ENCODE measurements at places on chromosomes 6 and 20.

DNA sequence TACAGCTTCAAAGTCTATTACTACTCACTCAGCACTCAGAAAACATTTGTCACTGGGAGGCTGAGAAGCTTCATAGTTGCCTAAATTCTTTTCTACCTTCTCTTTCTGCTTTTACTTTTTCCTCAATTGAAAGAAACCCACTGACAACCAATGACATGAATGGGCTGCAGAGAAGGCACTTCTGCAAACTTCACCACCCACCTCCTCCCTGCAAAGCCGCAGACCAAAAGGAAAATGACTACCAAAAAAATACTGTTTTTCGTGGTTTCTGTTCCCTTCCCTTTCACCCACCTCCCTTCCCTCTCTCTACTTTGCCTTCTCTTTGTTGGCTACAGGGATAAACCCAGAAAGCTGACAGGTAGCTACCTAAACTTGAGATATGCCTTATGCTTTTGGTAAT lies 3.2 kb downstream of the GNAS-AS1 start:
- no peak for DNase-seq

DNA sequence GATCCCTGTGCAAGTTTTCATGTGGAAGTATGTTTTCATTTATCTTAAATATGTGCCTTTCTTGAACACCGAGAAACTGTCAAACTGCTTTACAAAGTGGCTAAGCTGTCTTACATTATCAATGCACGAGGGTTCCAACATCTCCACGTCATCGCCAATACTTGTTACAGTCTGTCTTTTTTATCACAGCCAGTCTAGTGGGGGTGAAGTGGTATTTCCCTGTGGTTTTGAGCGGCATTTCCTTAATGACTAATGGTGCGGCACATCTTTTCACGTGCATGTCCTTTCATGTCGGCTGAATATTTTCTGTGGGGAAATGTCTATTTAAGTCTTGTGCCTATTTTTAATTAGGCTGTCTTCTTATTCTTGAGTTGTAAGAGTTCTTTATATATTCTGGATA lies 280.4 kb downstream of the FOXC1 start:
- no peak for DNase-seq

GRCh38 chr20:61819921-61820825 lies 245.5 kb downstream of the TAF4 start:
- DNase-seq, result no peak

- DNase-seq, result peak; percentile 57
These were observed 49.2 kb downstream of the FYN start for GRCh38 chr6:111823831-111824607.

- DNase-seq, result no peak
These were observed 57.6 kb downstream of the NOL4L start for GRCh38 chr20:32527447-32528055.

- no peak for DNase-seq
These were observed 35.6 kb downstream of the ADGRF4 start for GRCh38 chr6:47733879-47734558.

- no peak for DNase-seq
These were observed 527.8 kb downstream of the RFPL4B start for GRCh38 chr6:112874881-112875280.

DNA sequence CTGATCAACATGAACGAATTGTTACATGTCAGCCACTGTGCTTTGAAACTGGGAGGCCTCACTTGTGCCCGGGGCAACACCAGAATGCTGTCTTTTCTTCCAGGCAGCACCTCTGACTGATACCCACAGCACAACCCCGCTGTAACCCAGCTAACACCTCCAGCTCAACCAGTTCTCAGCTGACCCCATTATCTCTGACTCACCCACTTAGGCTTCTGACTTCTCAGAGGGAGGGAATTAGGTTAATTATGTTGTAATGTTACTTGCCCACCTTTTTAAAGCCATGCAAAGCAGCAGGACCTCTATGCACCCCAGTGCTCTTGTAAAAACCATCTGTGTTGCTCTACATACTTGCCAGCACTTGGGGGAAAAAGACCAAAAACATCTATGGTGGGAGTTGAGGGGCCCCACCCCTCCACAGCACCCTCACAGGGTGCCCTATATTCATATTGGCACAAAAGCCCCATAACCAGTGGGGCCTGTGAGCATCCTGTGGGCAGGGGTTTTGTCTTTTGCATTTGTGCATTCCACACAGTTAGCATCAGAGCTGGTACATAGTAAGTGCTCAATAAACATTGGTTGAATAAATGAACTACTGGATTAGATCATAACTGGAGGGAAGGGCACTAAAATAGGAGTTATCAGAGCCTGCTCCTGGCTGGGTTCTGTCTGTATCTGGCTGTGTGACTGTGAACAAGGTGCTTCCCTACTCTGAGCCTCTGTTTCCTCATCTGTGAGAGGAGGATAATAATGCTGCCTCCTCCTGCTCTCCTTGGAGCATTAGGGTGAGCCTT lies 22.3 kb downstream of the BNIP5 start:
- DNase-seq, result no peak

- DNase-seq, result no peak
These were observed 25.8 kb downstream of the EDN3 start for GRCh38 chr20:59326188-59326587.

DNA sequence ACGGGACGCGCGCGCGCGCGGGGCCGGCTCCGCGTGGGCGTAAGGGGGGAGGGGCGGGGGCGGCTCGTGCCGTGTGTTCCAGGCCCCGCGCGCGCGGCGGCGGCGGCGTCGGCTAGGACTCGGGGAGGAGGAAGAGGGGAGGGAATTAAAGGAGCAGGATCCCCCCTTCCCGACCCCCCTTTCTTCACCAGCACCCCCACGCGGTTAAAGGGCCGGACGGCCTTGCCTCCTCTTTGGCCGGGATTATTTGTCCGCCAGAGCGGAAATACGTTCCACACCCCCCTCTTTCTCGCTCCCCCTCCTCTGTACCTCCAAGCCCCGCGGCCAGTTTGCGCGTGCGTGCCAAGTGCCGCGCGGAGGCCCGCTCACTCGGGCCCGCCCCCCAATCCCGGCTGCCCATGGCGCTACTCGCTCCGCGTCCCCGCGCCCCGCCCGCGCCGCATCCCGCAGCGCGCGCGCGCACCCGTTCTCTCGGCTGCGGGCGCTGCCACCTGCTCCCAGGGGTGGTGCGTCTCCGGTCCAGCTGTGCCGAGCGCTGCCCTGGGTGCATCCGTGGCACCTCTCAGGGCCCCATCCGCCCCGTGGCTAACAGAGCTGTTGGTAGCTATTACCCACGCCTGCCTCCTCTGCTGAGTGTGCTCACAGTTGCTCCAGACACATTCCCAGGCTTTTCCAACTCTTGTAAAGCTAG lies at the start of gene ZBTB12:
ZBTB12 (minus strand) TSS at position 134 of the 691 bp plus-strand sequence. CDS start 781 bp downstream, outside the sequence.
- DNase-seq, result peak; percentile 91

- peak; percentile 11 for DNase-seq
These were observed 146.6 kb upstream of the BMP5 start for GRCh38 chr6:56021943-56022342.

GRCh38 chr6:38588631-38589366 lies 50.9 kb downstream of the BTBD9 start:
- DNase-seq, result no peak

GRCh38 chr6:12472601-12473038 lies 182.5 kb downstream of the EDN1 start:
- DNase-seq, result no peak

DNA sequence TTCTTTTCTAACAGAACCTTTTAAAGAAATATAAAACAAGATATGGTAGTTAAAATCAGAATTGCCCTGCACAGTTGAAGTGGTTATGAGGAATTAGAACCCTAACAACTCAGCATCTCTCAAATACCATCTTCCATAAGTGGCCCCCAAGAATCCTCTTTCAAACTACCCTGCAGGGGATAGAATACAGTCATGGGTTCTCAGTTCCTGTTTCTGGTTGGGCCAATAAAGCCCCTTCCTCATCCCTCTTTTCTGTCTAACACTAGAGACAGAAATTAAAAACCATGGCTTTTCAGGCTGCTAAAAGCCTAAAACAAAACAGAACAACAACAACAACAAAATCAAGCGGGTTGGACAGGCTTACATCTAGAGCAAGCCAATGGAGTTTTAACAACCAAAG lies 6.7 kb upstream of the LCA5 start:
- DNase-seq, result no peak

- peak; percentile 19 for DNase-seq
These were observed 69.0 kb downstream of the BTBD9 start for GRCh38 chr6:38570750-38571149.

DNA sequence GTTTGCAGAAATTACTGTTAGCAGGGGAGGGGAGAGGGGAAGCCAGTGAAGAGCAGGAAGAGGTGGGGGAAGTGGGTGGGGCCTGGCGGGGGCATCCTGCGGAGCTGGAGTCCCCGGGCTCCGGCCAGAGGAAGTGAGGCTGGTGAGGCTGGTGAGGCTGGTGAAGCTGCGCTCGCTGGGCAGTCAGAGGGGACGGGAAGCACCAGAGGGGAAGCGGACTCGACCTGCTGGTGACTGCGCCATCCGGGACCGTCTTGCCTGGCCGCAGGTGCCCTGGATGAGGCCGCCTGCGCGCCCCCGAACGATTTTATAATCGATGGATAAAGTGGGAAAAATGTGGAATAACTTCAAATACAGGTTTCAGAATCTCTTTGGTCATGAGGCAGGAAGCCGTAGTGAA lies 635.3 kb upstream of the MARCKS start:
- no peak for DNase-seq

- DNase-seq, result peak; percentile 44
These were observed 67.5 kb upstream of the COL21A1 start for GRCh38 chr6:56314683-56315523.

GRCh38 chr20:46057856-46058598 lies 29.0 kb downstream of the SLC12A5 start:
- DNase-seq, result no peak

GRCh38 chr6:35417979-35418661 lies 34.0 kb upstream of the FANCE start:
- DNase-seq, result no peak

GRCh38 chr20:40279390-40279789 lies 409.6 kb downstream of the MAFB start:
- DNase-seq, result peak; percentile 70

GRCh38 chr20:57500962-57501361 lies 24.0 kb downstream of the CTCFL start:
- DNase-seq, result no peak

- DNase-seq, result no peak
These were observed 19.5 kb downstream of the KIF13A start for GRCh38 chr6:17967668-17968518.

GRCh38 chr6:35392111-35392702 lies 49.8 kb downstream of the PPARD start:
- DNase-seq, result no peak

- no peak for DNase-seq
These were observed 125.7 kb upstream of the EDN1 start for GRCh38 chr6:12164508-12164770.

DNA sequence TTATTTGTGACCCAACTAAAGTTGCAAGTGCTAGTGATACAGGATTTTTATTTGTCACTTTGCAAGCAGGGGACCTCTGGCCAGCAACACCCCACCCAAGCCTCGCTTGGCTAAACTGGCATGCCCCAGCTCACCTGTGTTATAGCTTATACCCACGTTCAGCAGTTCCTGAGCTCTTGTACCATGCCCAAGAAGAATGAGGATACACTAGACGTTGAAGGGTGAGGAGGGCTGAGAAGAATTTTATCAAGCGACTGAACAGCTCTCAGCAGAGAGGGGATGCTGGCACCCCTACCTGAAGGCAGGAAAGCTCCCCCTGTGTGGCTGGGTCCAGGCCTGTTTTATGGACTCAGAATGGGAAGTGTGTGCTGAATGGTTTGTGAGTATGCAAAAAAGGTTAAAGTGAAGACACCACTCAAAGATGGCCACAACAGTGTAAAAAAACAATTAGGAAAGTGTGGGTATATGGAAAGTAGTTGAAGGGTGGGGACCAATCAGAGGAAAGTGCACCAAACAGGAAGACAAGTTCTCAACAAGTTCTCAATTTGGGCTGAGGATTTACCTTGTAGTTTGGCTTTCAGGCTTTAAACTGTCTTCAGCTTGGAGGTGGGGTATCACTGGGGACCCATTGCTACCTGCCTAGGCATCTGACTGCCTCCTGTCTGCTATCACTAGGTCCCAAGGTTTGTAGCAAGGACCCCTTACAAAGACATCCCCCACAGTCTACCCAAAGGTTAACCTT lies 15.0 kb downstream of the BTN2A1 start:
- DNase-seq, result no peak

DNA sequence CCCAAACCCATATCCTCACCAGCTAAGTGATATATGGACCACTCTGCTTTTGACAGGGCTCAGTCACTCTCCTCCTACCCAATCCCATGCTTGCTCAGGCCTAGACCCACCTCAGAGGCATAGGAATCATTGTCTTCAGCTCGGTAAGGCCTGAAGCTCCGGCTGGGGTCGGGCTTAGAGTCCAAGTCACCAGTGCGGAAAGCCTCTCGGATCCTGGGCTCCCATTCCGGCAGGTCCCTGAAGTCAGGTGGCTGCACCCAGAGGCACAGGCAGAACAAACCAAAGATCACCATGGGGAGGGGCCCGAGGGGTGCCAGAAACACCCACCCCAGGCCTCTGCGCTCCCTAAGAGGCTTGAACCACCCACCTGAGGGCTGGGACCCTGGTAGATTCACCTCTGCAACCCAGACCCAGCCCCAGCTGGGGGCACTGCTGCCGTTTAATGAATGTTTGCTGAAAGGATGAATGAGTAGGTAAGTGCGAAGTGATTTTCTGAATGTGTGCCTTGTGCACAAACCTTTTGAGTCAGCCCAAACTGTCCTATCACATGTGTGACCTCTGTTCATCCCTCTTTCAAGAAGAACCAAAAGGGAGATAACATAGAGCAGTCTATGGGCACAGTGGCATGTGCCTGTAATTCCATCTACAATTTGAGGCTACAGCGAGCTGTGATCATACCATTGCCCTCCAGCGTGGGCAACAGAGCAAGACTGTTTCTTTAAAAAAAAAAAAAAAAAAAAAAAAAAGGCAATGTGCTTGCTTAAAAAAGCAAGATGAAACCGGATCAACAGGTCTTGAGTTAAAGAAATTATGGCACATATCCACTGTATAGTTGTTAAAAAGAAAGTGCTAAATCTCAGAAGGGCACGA lies 39.3 kb upstream of the DSN1 start:
- no peak for DNase-seq

- DNase-seq, result no peak
These were observed 72.0 kb downstream of the EFCAB8 start for GRCh38 chr20:32930701-32931100.

DNA sequence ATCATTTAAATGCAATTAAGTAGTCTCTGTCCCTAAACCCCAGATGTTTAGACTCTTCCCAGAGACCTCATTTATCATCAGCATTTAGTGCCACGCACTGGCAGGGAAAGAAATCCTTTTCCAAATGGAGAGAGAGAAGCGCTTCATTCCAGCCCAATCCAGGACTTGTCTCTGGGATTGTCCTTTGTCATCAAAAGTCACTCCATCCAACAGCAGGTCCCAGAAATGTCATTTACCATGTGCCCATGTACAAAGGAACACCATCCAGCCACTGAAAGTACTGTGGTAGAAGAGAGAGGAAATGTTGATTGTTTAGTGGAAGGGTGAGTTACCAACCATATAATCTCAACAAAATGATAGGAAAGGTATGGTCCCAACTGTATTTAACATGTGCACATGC lies 66.9 kb upstream of the SMIM28 start:
- no peak for DNase-seq

GRCh38 chr20:31987744-31988143 lies 19.8 kb downstream of the XKR7 start:
- DNase-seq, result no peak

GRCh38 chr20:1005452-1006027 lies 3.4 kb upstream of the RSPO4 start:
- DNase-seq, result no peak

- DNase-seq, result no peak
These were observed 199.8 kb downstream of the DLL1 start for GRCh38 chr6:170091000-170091638.

GRCh38 chr20:49676581-49677291 lies 36.9 kb downstream of the B4GALT5 start:
- no peak for DNase-seq
